ENCODE measurements at places on chromosomes 11 and 22.
A peak's percentile ranks its signal among the peaks of the same experiment; 100 is the strongest.

GRCh38 chr11:57399221-57399620, 8.8 kb upstream of the PRG2 start:
- DNase-seq = no peak

DNA sequence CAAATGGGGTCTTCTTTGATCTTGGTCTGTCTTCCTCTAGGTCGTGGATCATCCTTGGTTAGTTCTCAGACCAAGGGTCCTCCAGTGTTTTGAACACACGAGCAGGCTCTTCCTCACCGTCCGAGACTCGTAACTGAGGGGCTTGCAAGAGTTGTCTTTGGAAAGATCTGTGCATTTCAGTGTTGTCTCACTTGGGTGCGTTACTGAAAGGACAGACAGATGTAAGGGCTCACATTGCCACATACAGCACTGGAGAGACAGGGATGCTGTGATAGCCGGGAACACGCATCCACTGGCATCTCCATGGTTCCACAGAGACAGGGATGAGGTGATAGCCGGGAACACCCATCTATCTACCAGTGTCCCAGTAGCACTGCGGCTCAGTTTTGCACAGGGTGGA, 15.7 kb downstream of the GLB1L2 start:
- DNase-seq = no peak

GRCh38 chr11:17244046-17244445, 32.5 kb upstream of the NUCB2 start:
- DNase-seq = no peak

GRCh38 chr22:39477542-39477941, 20.7 kb downstream of the MGAT3 start:
- no peak for DNase-seq

DNA sequence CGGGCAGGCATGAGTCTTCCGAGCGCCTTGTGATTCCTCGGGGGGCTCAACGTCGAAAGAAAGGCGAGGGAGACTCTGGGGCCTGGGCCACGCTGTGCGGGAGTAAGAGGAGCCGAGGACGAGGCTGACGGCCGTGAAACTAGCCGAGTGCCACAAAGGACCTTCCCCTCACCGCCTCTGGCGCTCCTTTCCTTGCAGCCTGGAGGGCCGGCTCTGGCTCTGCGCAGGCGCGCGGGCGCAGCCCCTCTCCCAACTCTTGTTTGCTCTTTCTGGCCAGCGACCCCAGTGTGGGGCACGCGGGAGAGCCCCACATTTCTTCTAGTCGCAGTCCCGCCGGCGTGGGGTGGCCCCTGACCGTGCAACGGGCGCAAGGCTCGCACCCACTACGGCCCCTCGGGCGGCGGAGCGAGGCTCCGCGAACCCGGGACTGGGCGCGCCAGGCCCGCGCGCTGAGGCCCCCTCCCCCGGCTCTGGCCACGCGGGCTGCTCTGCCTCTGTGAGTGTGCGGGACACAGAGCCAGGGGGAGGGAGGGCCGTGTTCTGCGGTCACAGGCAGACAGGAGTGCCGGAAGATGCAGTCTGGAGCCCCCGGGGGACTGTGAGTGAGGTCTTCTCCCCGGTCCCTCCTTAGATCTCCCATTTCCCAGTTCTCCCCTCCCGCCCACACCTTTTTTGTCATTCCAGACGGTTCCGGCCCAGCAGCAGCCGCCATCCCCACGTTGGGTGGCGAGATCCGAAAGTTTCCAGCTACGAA, 1.0 kb upstream of the TOB2 start:
- DNase-seq = peak; percentile 57

- no peak for DNase-seq
Measured at GRCh38 chr11:114257621-114258558, 38.3 kb upstream of the NNMT start.

- DNase-seq = no peak
Measured at GRCh38 chr11:56558574-56558973, 15.5 kb upstream of the OR5M11 start.

DNA sequence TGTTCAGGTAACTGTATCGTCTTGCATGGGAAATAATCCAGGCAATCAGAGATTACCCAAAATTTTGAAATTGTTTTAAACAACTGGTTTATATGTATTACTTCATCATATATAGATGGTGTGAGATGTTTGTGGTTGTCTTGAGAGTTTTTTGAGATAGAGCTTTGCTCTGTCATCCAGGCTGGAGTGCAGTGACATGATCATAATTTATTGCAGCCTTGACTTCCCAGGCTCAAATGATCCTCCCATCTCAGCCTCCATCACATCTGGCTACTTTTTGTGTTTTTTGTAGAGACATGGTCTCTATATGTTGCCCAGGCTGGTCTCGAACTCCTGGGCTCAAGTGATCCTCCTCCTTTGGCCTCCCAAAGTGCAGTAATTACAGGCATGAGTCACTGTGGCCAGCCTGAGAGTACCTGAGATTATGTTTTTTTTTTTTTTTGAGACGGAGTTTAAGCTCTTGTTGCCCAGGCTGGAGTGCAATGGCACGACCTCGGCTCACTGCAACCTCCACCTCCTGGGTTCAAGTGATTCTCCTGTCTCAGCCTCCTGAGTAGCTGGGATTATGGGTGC, 11.5 kb downstream of the CTNND1 start:
- no peak for DNase-seq

- DNase-seq = no peak
Measured at GRCh38 chr11:111445586-111445985, 66.5 kb upstream of the POU2AF1 start.

- DNase-seq = no peak
Measured at GRCh38 chr11:8624698-8625097, 30.7 kb upstream of the STK33 start.

GRCh38 chr11:65110354-65110861, 1.3 kb upstream of the TM7SF2 start:
- peak; percentile 72 for DNase-seq

GRCh38 chr22:42908374-42908746, 51.3 kb upstream of the ARFGAP3 start:
- no peak for DNase-seq

- no peak for DNase-seq
Measured at GRCh38 chr11:57094181-57094935, 87.4 kb upstream of the LRRC55 start.

- DNase-seq = no peak
Measured at GRCh38 chr11:126102436-126102981, 39.8 kb upstream of the CDON start.

Data from COR-L47 (cell line).